ENCODE measurements at places on chromosomes 4 and X. TPM values are rescaled to one million over a fixed set of nuclear protein-coding genes. Genes with fewer than 3 reads are reported as not detected.

- DNase-seq, result no peak
- peaks cover 3% of the 10 kb centered on the region for H3K36me3 ChIP-seq
- no peaks in the 10 kb centered on the region for H3K27me3 ChIP-seq
- H3K4me1 ChIP-seq, result no peaks in the 10 kb centered on the region
- no peak overlapping the region for H3K4me3 ChIP-seq
- H3K27ac ChIP-seq, result no peak overlapping the region
Observed at GRCh38 chrX:136030303-136031191, 45.3 kb downstream of the SLC9A6 start.

NLGN4X gene
- total RNA-seq, result not detected

TAF7L gene
- total RNA-seq, result not detected

AMOT gene
- total RNA-seq, result 2.3 TPM

ALPK1 gene
- 14.7 TPM for total RNA-seq

- no peaks in the 10 kb centered on the region for H3K36me3 ChIP-seq
- no peak overlapping the region for H3K27ac ChIP-seq
- no peaks in the 10 kb centered on the region for H3K27me3 ChIP-seq
- DNase-seq, result no peak
Observed at GRCh38 chr4:139227729-139228404, 50.8 kb upstream of the ELF2 start.

- no peaks in the 10 kb centered on the region for H3K36me3 ChIP-seq
- DNase-seq, result no peak
- H3K4me3 ChIP-seq, result no peak overlapping the region
- peaks cover 2% of the 10 kb centered on the region for H3K4me1 ChIP-seq
Observed at GRCh38 chr4:173488656-173489055, 41.4 kb downstream of the HAND2 start.

- no peak overlapping the region for H3K4me3 ChIP-seq
- no peak for DNase-seq
- no peak overlapping the region for H3K27ac ChIP-seq
- H3K27me3 ChIP-seq, result no peaks in the 10 kb centered on the region
Observed at GRCh38 chrX:86028681-86029080, 18.7 kb downstream of the CHM start.

CHIC2 gene
- 21.2 TPM for total RNA-seq

GRCh38 chrX:99184153-99184552, 1225.9 kb downstream of the PCDH19 start:
- no peaks in the 10 kb centered on the region for H3K4me1 ChIP-seq
- no peaks in the 10 kb centered on the region for H3K36me3 ChIP-seq
- H3K27ac ChIP-seq, result no peak overlapping the region
- H3K27me3 ChIP-seq, result no peaks in the 10 kb centered on the region

- no peaks in the 10 kb centered on the region for H3K4me1 ChIP-seq
- no peak overlapping the region for H3K4me3 ChIP-seq
- no peaks in the 10 kb centered on the region for H3K36me3 ChIP-seq
- H3K27me3 ChIP-seq, result peaks cover 4% of the 10 kb centered on the region
Observed at GRCh38 chr4:25884031-25884782, 21.4 kb upstream of the SEL1L3 start.

DNA sequence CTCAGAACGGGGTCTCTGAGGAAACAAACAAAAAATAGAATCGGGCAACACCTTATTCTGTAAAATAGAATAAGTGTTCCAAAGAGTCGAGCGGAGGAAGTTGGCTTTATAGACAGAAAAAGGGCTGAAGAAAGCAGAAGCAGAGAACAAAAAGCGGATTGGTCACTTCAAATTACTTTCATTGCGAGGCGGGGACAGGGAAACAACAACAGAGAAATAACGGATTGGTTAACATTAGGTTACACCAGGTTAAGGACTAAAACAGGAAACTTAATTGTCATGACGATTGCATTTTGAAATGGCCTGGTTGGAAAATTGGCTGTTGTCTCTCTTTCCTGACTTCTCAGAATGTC, 433 bp upstream of the COQ2 start:
- H3K4me3 ChIP-seq, result peak overlapping the region; percentile 90
- H3K36me3 ChIP-seq, result peaks cover 3% of the 10 kb centered on the region
- DNase-seq, result no peak
- H3K27ac ChIP-seq, result peak overlapping the region; percentile 94
- H3K4me1 ChIP-seq, result peaks cover 31% of the 10 kb centered on the region

DNA sequence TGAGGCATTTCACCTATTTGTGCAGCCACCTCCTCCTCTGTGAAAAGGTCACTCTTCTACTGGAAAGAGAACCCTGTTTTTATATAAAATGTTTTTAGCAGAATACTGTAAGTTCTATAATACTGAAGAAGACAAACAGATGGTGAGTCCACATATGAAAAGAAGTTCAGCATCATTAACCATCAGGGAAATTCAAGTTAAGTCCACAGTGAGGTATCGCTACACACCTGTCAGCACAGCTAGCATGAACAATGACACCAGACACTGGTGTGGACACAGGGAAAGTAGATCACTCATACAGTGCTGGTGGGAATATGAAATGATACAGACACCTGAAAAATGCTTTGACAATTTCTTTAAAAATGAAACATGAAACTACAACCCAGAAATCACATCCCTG, 133.0 kb downstream of the MAD2L1 start:
- no peaks in the 10 kb centered on the region for H3K27me3 ChIP-seq
- no peaks in the 10 kb centered on the region for H3K36me3 ChIP-seq
- no peaks in the 10 kb centered on the region for H3K4me1 ChIP-seq

GRCh38 chr4:7326693-7327340, 107.9 kb downstream of the PSAPL1 start:
- H3K27ac ChIP-seq, result no peak overlapping the region
- H3K4me3 ChIP-seq, result no peak overlapping the region
- H3K27me3 ChIP-seq, result no peaks in the 10 kb centered on the region
- H3K4me1 ChIP-seq, result no peaks in the 10 kb centered on the region

ADH1A gene
- not detected for total RNA-seq

DNA sequence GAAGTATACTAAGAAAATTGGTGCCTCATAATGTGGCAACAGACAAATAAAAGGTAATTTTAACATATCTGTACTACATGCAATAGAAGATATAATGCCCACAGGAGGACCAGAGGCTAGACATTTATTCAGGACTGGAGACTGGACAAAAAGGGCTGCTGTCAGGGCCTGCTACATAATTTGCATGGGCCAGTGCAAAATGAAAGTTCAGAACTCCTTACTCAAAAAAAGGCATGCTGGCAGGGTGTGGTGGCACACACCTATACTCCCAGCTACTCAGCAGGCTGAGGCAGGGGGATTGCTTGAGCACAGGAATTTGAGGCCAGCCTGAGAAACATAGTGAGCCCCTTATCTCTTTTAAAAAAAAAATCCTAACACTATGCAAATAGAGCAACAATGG, 12.4 kb upstream of the MAOA start:
- DNase-seq, result no peak
- H3K27me3 ChIP-seq, result no peaks in the 10 kb centered on the region
- no peaks in the 10 kb centered on the region for H3K4me1 ChIP-seq
- H3K36me3 ChIP-seq, result no peaks in the 10 kb centered on the region

CEP44 gene
- total RNA-seq, result 19.7 TPM

DNA sequence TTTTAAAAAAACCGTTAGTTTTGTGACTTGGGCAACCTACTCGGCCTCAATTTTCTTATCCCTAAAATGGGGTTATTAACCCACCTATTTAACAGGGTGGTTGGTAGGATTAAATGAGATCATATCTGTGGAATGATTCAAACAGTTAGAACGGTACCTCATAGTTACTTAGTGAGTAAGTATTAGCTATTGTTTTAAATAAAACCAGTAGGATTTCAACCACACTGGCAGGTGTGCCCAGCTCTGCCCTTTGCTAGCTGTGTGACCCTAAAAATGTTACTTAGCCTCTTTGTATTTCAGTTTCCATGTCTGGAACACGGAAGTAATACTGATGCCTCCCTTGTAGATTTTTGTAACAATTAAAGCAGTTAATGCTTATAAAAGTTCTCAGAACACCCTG, 225.8 kb upstream of the SPRY1 start:
- no peak overlapping the region for H3K27ac ChIP-seq
- no peak overlapping the region for H3K4me3 ChIP-seq
- H3K4me1 ChIP-seq, result no peaks in the 10 kb centered on the region
- no peaks in the 10 kb centered on the region for H3K27me3 ChIP-seq

GRCh38 chr4:33161202-33161601, 2441.0 kb downstream of the PCDH7 start:
- no peaks in the 10 kb centered on the region for H3K4me1 ChIP-seq
- no peak for DNase-seq
- no peaks in the 10 kb centered on the region for H3K27me3 ChIP-seq
- H3K27ac ChIP-seq, result no peak overlapping the region

AKAP14 gene
- total RNA-seq, result not detected

DNA sequence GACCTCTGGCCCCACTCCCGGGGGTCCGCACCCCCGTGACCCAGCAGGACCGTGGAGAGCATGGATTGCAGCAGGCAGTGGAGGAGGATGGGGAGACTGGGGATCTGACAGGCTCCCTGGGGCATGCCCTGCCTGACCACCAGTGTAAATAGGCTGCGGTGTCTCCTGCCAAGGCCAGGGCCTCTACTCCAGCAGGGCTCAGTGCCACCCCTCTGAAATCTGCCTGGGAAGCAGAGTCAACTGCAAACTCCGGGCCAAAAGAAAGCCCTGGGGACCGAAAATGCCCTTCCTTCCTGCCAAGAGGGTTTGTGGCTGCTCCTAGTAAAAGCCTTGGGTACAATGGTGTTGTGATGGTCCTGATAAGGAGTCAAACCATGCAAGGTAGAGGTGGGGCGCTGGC, 6.4 kb downstream of the ADRA2C start:
- H3K4me3 ChIP-seq, result no peak overlapping the region
- no peaks in the 10 kb centered on the region for H3K36me3 ChIP-seq
- H3K27me3 ChIP-seq, result peaks cover 25% of the 10 kb centered on the region
- no peak overlapping the region for H3K27ac ChIP-seq
- no peak for DNase-seq
- H3K4me1 ChIP-seq, result no peaks in the 10 kb centered on the region

GRCh38 chrX:136711147-136711546, 63.2 kb downstream of the CD40LG start:
- H3K27me3 ChIP-seq, result no peaks in the 10 kb centered on the region
- H3K4me3 ChIP-seq, result no peak overlapping the region
- H3K4me1 ChIP-seq, result peaks cover 49% of the 10 kb centered on the region
- H3K36me3 ChIP-seq, result peaks cover 6% of the 10 kb centered on the region
- DNase-seq, result peak; percentile 14
